ENCODE measurements at places on chromosomes 1 and 21.

- no peak for DNase-seq
Observed at GRCh38 chr1:221788466-221788865, 46.6 kb upstream of the DUSP10 start.

GRCh38 chr1:51697166-51697565 lies 80.3 kb downstream of the OSBPL9 start:
- DNase-seq = no peak

- no peak for DNase-seq
Observed at GRCh38 chr1:15454256-15454655, 2.3 kb upstream of the CELA2A start.

DNA sequence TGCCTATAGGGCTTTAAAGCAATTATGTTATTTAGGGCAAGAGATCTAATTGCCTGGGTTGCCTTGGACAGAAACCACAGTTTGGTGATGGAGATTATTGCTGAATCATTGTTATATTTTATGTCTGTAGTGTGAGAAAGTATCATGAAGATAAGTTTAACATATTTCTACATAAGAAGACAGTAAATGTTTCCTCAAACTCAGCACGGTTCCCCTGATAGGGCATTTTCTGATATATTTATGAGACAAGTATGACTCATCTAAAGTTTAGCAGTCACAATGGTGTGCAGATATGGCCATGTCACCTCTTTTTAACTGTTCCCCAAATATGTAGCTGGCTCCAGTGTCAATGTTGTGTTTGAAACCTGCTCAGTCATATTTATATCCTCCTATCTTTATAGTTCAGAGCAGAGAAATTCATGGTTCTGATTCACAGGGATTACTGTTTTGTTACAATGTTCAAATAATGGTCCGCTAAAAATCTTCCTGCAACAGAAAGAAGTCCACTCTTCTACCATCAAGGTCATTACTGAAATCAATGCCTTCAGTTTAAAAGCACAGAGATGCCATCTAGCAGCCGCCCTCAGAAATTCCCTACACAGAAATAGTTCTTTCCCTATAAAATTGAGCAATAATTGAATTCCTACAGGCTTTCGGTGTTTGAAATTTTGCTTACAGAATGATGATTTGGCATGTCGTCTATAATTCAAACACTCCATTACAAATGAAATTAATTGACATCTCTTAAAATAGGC lies 3.7 kb downstream of the OLFM3 start:
- DNase-seq = no peak

GRCh38 chr1:114756009-114756892 lies 1.5 kb downstream of the CSDE1 start:
- no peak for DNase-seq

DNA sequence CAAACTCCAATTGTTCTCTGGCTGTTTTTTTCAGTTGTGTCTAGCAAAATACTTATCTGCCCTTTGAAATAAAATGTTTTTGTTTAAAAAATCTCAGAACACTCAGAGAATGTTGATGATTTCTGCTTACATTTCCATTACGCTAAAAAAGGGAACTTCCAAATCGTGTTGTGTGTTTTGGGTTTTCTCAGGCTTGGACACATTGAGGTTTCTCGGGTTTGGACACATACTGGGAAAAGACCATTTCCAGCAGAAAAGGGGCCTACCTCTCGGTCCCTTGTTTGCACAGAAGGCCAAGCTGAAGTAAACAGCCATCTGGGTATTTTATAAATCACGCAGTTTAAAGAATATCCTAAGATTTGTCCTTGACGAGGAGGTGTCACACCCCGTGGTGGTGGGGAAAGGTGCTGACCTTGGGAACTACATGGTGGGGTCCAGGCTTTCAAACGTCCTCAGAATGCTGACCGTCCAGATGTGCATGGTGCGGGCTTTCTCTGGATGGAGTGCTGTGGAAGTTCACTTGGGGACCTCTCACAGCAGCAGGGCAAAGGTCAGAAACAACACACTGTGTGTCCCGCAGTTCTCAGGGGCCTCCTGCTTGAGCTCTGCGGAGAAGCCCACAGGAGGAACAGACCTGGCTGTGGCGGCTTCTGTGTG lies 67.8 kb downstream of the SLC37A1 start:
- DNase-seq = no peak

DNA sequence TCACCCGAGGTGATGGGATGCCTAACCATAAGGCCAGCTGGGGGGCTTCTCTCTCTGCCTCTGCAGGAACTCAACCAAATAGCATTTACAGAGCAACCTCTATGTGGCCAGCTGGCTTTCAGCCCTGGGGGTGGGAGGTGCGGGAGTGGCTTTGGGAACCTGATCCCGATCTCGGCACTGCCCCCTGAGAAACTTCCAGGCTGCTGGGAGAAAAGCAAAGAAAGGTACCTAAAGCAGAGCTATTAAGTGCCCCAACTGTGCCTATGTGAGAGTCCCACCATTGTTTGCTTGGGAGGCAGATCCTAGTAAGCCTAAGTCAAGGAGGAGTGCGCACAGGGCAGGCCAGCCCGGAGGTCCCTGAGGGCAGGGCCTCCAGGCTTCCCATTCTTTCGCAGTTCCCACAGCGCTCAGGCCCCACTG lies 7.0 kb downstream of the KRTCAP2 start:
- DNase-seq = no peak

- DNase-seq = no peak
Observed at GRCh38 chr1:2422523-2422922, 10.2 kb upstream of the PEX10 start.

- no peak for DNase-seq
Observed at GRCh38 chr1:5488448-5488847, 503.8 kb downstream of the NPHP4 start.

DNA sequence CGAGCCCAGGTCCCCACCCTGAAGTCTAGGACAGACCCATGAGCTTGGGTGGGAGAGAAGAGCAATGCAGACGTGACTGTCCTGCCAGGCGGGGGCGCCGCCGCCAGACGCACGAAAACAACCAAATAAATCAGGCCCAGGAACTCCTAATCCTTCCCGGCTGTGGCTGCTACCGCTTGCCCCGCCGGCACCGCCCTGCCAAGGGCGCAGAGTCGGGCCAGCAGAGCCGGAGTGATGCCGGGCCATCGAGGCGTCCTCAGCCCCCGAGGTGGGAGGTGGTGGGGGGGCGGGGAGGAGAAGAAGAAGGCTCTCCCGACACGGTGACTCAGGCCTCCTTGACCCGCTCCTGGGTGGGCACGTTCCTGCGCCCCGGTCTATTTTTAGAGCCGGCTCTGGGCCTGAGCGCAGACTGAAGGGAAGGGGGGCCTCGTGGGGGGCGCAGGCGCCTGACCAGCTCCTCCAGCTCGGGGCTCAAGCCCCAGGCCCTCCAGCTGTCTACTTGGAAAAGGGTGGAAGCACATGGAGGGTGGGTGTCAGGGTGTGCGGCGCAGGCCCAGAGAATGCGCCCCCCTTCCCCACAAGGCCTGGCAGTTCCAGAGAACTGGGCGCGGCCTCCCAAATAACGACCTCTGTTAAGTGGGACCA lies 10.7 kb upstream of the COL16A1 start:
- peak; percentile 46 for DNase-seq

DNA sequence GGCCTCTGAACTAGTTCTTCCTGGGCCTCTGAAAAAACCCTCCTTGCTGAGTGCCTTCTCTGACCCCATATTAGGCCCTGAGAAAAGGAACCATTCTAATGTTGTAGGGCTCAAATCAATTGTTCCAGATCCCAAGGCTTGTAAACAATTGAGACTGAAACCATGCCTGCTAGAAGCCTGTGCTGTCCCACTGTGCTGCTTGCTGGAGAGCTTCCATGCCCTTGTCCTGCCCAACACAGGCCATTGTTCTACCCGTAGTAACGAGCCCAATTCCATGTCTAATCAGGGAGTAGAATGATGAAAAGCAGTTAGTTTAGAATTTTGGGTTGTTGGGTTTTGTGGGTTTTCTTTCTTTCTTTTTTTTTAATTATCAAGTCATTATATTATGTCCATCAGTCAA lies 47.4 kb downstream of the ZNF281 start:
- DNase-seq = no peak

DNA sequence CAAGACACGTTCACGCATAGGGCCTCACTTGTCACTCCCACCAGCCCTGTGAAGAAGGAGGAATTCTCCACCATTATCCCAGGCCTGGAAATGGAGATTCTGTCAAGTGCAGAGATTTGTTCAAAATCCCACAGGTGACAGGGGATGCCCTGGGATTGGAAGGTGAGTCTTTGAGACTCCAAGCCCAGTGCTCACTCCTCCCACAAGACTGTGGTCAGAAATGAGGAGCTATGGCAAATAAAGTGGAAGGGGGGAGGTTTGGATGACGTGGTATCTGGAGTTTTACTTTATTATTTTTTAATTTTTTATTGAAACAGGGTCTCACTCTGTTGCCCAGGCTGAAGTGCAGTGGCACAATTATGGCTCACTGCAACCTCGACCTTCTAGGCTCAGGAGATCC lies 12.8 kb upstream of the FOXO6 start:
- DNase-seq = no peak

DNA sequence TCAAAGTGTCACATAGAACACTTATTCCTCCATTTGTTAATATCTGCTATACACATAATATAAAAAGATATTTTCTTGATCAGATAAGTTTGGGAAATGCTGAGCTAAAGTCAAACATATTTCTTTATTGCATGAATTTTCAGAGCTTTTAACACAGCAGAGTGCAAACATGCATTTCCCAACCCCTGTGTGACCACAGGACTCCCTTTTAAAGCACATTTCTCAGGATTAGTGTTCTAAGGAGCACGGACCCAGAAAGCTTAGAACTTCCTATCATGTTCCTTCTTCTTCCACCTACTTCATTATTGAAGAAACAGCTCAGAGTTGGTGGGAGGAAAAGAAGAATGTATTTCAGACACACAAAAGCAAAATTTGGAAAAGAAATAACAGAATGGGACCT lies 109.1 kb upstream of the CDC42BPA start:
- no peak for DNase-seq

DNA sequence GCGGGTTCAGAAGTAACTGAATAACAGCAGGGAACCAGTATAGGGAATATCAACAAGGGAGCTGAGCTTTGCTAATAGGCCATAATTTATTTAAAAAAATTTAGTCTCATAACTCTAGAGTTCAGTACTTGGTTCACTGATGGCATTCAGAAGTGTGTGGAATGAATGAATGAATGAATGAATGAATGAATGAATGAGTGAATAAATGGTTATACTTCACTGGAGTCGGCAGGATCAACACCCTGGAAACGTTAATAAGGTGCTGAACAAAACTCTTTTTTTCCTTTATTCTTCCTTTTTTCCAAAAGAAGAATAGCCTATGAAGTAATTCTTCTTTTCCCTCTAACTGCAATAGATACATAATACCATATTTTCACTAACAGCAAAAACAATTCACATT lies 129.3 kb downstream of the SIM2 start:
- DNase-seq = no peak

DNA sequence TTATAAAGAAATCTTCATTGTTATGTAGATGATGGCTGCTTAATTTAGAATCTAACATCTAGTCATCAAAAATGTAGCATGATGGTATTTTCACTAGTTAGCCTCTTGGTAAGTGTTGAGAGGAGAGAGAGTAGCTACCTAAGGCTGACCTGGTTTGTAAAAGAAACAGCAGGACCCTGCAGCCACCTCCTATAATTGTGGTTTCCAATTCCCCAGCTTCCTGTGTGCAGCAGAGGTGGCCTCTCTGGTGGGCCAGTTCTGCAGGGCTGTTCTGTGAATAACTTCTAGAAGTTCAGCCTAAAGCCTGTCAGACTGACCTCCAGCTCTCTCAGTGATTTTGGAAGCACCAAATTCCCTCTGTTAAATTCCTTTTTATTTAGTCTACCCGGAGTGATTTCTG lies 246.4 kb upstream of the LRRC7 start:
- no peak for DNase-seq

GRCh38 chr1:147549526-147549925 lies 8.2 kb downstream of the BCL9 start:
- DNase-seq = no peak

DNA sequence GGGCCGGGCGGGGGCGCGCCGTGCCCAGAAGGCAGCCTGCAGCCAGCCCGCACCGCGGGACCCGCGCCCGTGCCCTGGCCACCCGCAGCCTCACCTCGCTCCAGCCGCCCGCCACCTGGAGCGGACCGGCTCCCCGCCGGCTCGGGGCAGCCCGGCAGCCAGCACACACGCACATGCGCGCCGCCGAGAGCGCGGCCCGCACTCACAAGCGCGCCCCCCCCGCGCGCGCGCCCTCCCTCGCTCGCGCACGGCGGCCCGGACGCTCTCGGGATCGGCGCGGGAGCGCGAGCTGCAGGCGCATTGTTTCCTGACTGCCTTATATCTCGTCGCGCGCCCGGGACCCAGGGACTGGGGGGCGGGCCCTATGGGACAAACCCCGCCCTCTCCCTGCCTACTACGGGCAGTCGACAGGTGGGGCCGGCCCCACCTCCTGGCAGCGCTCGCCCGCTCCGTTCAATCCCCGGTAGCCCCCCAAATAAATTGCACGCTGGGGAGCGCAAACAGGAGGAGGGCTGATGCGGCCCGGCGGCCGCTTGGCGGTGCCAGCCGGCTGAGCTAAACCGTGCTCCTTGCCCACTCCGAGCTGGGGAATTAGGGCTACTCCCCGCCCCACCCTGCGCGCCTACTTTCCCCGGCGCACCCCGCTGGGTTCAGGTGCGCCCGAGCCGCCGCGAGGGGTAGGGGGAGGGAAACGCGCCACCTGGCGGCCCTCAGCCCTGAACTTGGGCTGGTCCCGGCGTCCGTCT lies at the start of gene MYCL:
MYCL (minus strand) TSS at position 204 of the 746 bp plus-strand sequence. CDS start 483 bp downstream, outside the sequence.
- peak; percentile 77 for DNase-seq

- DNase-seq = no peak
Observed at GRCh38 chr1:53482441-53483153, 23.4 kb downstream of the DMRTB1 start.

DNA sequence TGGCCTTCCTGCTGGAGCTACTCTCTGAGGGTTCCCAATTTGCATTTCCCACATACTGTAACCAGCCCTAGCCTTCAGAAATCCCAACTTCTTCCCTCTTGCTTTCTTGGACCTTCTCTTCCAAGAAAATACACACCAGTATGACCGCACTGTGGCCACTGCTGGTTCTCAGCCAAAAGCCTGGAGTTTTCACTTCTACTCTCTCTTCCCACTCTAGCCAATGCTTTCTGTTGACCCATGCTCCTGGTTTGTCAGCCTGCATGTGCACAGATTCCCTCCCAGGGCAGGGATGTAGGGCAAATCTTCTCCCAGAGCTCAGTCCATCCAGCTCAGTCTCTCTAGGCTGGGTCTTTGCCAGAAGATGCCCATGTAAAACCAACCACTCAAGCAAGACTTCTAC lies 664 bp downstream of the SLAMF1 start:
- DNase-seq = no peak

GRCh38 chr1:52659356-52659755 lies 26.4 kb downstream of the SHISAL2A start:
- DNase-seq = peak; percentile 69

- no peak for DNase-seq
Observed at GRCh38 chr1:26555550-26555981, 26.0 kb downstream of the RPS6KA1 start.

- no peak for DNase-seq
Observed at GRCh38 chr1:118989878-118990378, 1.8 kb upstream of the TBX15 start.

GRCh38 chr1:26913389-26913753 lies 404 bp downstream of the NR0B2 start:
- DNase-seq = no peak

GRCh38 chr1:167223144-167224103 lies 2.7 kb downstream of the POU2F1 start:
- no peak for DNase-seq

GRCh38 chr1:44854970-44855369 lies 11.9 kb upstream of the PTCH2 start:
- no peak for DNase-seq

- no peak for DNase-seq
Observed at GRCh38 chr1:31382379-31382989, 9.6 kb upstream of the FABP3 start.
